ENCODE measurements at places on chromosomes 1 and 21. TPM values are rescaled to one million over a fixed set of nuclear protein-coding genes. Genes with fewer than 3 reads are reported as not detected.

Gene UTS2
- not detected for total RNA-seq

DNA sequence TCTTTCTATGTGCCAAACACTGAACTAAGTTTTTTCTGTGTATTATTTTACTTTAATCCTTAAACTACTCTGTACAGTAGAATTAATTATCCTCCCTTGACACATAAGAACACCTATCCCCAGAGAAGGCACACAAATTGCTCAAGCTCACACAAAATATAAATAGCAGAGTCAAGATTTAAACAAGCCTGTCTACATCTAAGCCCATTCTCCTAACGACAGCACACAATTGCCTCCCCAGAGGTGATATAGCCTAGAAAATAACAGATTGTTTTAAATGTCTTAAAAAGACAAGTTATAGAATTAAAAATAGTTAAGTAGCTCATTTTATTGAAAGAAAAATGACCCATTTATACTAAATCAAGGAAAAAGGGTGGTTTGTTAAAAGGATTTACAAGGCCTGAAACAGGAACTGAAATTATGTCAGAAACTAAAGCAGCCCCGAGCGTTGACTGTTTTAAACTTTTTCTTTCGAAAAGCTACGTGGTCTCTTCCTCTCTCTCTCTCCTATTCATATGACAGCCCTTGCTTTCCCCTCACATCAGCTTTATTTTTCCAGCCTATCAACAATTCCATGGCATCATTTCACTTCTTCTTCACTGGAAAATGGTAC lies 30.5 kb downstream of the TNFSF18 start:
- DNase-seq, result no peak

DNA sequence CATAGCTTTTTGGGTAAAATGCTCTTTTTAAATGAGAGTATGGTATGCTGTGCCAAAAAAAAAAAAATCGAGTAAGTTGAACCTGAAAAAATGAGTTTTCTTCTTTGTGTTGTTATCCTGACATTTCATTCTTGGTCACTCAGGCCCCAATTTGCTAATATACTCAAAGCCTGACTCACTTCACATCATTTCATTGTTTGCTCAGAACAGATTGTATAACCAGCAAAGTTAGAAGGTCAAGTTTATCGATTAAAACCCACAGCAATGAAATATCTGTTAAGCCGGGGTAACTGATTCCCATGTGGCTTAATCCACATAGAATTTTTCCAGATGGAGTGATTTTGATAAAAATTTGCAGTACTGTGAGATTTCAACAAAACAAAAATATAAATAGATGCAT lies 363.7 kb downstream of the NEGR1 start:
- DNase-seq, result no peak

DNA sequence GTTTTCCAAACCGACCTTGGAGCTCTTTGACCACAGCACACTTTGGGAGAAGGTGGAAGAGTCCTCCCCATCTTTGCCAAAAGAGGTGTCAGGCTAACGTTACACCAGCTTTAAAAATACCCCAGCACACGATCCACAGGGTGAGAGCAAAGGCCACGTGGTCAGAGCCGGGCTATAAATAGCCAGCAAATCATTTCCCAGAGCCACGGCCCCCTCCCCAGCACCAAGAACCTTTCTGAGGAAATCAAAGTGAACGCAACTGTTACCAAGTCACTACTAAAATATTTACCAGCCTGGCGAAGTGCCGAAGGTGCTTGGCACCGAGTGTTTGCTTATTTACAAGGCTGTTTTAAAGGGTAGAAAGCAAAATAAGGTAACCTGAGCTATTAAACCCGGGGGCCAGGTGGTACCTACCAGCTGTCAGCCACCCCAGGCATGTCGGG lies 72.4 kb downstream of the CASZ1 start:
- DNase-seq, result no peak

GRCh38 chr21:43591571-43591970 lies 67.7 kb downstream of the HSF2BP start:
- DNase-seq, result no peak

DNA sequence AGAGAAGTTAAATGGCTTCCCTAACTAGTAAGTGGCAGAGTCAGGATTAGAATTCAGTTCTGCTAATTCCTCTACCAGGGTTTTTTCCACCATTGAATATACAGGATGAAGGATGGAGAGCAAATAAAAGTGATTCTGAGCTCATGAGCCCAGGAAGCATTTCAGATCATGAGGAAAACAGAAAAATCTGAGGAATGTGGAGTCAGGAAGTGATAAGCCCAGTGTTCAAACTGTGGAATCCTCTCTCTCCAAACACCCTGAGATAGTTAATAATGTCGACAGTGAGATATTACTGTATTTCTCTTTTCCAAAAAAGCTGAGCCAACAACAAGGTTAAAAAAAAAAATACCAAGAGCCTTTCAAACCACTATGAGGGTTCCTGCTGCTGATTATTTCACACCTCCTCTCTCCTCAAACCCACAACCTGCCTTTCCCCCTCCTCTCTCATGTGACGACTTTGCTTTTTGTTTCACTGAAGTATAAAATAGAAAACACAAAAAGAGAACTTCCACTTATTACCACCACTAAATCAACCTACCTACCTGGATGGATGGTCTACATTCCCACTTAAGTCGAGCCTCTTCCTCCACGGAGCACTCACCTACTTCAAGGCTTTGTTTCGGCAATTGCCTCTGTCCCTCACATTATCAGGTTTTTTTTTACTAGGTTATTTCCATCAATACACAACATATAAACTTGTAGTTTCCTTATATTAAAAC lies 8.9 kb downstream of the SLAMF1 start:
- DNase-seq, result no peak

Gene CASQ2
- 0.36 TPM for total RNA-seq

Gene CYP4A11
- 0.20 TPM for total RNA-seq

DNA sequence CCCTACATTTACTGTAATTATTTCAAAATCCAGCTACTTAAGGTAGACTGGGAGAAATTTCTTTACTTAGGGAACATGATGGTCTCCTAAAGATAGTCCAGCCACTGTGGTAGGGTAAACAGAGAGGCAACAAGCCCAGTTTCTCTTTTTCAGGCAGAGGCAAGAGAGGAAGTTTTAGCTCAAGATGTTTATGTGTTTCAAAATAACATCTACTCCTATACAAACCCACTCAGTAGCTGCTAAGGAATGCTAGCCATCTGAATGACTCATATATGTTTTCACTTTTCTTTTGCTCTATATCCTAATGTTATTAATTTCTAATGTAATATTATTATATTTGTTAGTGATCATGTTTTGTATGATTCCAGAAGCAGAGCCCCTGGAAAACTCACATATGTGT lies 856.6 kb downstream of the PLA2G4A start:
- no peak for DNase-seq

Gene ZMYND12
- total RNA-seq, result 11.5 TPM

Gene RNU1-2
- 4,661 TPM for total RNA-seq

DNA sequence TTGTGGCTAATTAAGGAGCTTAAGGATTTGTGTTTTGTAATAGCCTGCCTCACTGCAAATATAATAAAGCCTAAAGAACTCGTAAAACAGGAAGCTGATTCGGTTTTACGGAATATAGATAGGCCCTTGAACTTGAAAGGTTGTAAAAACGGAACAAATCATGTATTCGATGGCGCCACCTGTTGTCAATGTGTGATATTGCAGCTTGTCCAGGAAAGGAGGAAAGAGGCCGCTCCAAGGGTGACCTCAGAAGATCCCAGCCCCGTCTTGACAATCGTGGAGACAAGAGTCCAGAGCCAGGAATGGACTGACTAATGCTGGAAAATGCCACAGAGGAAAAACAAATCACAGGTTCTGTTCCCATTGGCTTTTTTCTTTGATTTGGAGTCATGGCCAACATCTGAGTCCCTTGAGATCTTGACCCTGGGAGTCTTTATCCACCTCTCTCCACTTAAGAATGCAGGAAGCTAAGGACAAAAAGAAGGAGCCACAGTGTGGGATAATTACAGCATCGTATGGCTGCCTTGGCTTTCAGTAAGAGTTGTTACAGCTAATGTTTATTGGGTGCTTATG lies 7.0 kb upstream of the IGSF21 start:
- no peak for DNase-seq

- DNase-seq, result peak; percentile 88
Observed at GRCh38 chr1:11037740-11038182, 9.3 kb downstream of the MASP2 start.
